Astrocyte of the hippocampus (primary cell): ENCODE measurements at places on chromosomes 7 and 10.

DNA sequence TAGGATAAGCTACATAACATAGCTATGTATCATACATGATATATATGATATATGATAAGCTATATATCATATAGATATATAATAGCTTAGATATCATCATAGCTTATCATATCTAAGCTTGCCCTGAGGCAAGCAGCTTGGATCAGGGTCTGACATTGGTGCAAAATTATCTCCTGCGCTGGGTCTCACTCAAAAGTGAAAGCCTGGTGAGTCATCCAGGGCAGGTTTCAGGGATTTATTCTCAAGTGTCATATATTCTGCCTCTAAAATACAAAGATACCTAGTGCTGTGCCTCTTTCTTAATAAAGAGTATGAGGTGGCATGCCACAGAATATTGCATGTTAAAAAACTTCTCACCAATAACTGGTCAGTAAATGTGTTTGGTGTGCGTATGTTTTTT lies 105.9 kb downstream of the CDC14C start:
- no peak for DNase-seq

DNA sequence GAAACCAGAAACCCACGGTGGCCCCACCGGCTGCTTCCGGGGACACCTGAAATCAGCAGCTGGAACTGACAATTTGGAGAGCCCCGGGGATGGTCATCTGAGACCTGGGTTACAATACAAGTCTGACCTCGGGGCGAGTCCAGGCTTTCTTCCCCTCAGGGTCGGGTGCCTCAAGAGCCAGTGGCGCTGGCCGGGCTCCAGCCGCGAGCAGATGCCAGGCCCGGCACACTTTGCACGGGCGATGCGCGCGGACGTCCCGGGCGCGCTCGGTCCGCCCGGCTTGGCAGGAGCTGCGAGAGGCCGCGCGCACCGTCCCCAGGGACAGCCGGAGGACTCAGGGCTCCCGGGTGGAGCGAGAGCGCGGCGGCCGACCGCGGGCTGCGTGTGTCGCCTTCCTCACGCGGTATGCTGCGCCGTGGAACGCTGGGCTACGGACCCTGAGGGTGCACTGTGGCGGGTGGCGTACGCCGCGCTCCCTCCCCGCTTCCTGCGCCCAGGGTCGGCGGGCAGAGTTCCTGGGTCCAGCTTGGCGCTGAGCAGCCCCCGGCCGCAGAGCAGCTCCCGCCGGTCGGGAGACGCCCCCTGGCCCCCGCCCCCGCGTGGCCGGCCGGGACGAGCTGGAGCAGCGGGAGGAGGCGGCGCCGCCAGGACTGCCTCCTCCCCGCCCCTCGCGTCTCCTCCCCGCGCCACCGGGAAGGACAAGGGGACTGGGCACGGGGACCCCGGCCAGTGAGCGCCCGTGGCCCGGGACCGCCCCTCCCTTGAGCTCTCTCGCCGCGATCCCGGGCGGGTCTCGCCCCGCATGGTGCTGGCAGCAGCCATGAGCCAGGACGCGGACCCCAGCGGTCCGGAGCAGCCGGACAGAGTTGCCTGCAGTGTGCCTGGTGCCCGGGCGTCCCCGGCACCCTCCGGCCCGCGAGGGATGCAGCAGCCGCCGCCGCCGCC lies at the start of gene RBM20:
Gene RBM20, plus strand, starts transcription at position 684 of the 945 bp plus-strand sequence. Its CDS starts 119 bp downstream, at position 803.
- peak; percentile 74 for DNase-seq

DNA sequence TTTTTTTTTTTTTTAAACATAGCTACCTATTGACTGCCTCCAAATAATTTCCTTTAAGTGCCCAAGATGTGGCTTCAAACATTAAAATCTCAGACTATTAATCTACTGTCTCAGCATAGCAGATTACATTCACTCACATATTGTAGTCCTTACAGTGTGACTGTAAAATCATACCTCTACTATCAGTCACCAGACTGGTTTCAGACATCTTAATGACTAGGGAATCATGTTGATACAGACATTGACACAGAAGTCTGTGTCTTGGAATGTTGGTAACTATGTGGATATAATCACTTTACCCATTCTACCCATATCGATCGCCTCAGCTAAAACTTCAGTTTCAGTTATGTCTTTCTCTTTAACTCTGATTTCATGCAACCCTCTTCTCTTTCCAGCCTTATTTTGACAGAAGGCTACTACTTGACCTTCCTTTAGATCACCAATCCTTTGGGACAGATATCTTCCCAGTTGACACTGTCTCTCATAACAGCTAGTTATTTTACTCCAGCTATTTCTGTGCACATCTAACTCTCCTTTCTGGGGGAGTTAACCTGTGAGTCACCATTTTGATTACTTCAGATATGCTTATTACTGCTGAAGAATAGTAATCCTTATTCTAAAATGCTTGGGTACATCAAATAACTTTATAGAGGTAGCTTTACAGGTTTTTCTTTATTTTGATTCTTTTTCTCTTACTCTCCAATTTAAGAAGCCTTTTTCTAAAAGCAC lies 7.0 kb downstream of the TNKS2 start:
- DNase-seq, result no peak

- peak; percentile 56 for DNase-seq
Observed at GRCh38 chr7:25541094-25541821, 313.0 kb upstream of the NPVF start.
